ENCODE measurements at places on chromosomes 3 and 15. TPM values are rescaled to one million over a fixed set of nuclear protein-coding genes. Genes with fewer than 3 reads are reported as not detected.

The XCR1 gene
- not detected for total RNA-seq

The DLL4 gene
- not detected for total RNA-seq

The RGMA gene
- 1.4 TPM for total RNA-seq

The ABCC5 gene
- total RNA-seq: 15.5 TPM

The ADIPOQ gene
- total RNA-seq: not detected

The PLIN1 gene
- 0.14 TPM for total RNA-seq

The ADPRH gene
- total RNA-seq: 1.0 TPM

The RPN1 gene
- total RNA-seq: 307 TPM

The PLSCR2 gene
- not detected for total RNA-seq

The CFAP20DC gene
- 5.6 TPM for total RNA-seq

The GAP43 gene
- total RNA-seq: not detected

The FAM43A gene
- total RNA-seq: 0.58 TPM

The RTP3 gene
- not detected for total RNA-seq

The ZDHHC23 gene
- 1.7 TPM for total RNA-seq

The TUSC2 gene
- total RNA-seq: 21.8 TPM

The DCUN1D1 gene
- total RNA-seq: 30.9 TPM

The CFAP91 gene
- total RNA-seq: 0.03 TPM

The FETUB gene
- total RNA-seq: 0.07 TPM

The ERICH6 gene
- total RNA-seq: not detected

The IP6K2 gene
- 58.5 TPM for total RNA-seq

Measured in foreskin keratinocyte (primary cell).